ENCODE measurements at places on chromosomes 3 and 15. TPM values are rescaled to one million over a fixed set of nuclear protein-coding genes. Genes with fewer than 3 reads are reported as not detected.

The SELENOS gene
- 74.7 TPM for total RNA-seq

DNA sequence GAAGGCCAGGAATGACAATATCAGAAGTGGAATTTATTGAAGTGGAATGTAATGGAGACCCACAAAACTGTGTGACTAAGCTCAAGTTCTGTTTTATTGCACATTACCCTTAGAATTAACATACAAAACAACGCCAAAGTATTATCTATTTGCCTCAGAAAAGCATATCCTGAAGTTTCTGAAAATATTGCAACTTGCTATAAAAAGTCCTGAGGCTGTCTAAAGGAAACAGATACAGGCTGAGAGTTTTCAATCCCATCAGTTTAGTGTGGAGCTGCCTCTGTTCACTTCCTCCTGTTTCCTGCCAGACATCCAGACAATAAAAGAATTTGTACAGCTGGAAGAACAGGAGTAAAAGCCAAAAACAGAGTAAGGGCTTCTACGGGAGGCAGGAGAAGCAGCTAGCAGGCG lies 108.8 kb downstream of the FBN1 start:
- no peak for DNase-seq

GRCh38 chr15:99732124-99732750 lies 1.0 kb downstream of the LYSMD4 start:
- no peak for DNase-seq

- peak; percentile 88 for DNase-seq
Observed at GRCh38 chr15:73051807-73052652, at the start of gene NEO1. TSS of gene NEO1 (plus strand) at chr15:73052463. CDS start at chr15:73052676, 213 bp downstream.

- no peak for DNase-seq
Observed at GRCh38 chr3:130907500-130907899, 13.6 kb downstream of the ATP2C1 start.

- DNase-seq: no peak
Observed at GRCh38 chr3:48565591-48566400, 2.2 kb upstream of the UCN2 start.
